Left ventricle myocardium superior (tissue), 1 donor: ENCODE measurements at places on chromosomes 5 and 9.

DNA sequence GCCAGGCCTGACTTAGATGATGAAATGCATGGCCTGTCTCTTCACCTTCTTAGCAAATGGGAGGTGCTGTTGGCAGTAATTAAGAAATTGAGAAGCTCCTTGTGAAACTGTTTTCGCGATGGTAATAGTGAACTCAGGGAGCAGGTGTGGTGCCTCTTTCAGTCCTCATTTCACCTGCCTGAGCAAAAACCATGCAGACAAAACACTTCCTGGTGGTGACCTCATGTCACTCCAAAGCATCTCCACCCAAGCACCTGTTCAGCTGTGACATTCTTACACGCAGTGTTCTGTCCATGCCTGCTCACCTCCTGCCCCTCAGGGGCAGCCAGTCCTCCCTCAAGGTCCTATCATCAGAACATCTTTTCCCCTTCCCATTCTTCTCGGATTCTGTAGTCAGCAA lies 146.5 kb downstream of the CD180 start:
- no peak for DNase-seq

DNA sequence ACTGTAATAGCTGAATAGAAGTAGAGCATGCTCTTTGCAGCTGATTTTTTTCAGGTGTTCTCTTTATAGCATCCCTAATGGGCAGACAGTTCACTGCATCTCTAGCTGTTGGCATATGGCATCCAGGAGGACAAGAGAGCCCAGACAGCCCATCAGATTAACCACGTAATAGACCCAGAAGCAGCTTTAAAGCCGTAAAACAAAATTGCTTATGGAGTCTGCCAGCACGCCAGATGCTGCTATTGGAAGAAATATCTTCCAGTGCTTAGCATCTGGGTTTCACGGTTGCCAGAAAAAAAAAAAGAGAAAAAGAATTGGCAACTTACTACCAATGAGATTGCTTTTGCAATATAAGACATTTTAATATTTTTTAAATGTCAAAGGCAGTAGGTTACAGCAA lies 869.4 kb upstream of the NUDT12 start:
- no peak for DNase-seq

DNA sequence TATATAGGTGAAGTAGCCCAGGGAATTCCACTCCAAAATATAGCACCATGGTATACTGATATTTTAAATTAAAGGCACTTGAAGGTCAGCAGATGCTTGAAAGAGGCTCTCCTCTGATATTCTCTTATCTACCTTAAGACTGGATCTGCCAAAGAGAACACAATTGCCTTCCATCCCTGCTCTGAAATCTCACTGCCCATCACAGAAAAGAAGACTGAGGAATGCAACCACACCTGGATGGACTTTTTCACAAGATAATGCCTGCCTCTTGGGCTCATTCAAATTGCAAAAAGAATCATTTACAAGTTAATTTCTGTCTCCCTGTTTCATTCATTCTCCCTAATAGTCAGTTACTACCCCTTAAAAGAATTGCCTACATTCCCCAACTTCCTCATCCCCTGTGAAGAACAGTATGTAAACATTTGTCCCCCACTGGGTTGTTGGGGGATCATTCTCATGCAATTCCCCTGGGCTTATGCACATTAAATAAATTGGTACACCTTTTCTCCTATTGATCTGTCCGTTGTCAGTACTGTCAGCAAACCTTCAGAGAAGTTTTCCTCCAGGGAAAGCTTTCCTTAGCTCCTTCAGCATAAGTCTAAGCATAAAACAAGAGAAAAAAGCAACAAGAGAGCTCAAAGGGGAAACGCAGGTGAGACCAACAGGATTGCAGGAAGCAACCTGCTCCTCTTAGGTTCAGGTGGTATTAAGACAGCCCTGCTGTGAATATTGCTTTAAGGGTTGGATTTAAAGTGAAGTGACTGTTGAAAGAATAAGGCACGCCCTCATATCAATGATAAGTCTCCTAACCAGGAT lies 171.4 kb upstream of the SLC30A5 start:
- DNase-seq: no peak

GRCh38 chr9:97629156-97629555 lies 4.0 kb downstream of the TSTD2 start:
- DNase-seq: no peak

DNA sequence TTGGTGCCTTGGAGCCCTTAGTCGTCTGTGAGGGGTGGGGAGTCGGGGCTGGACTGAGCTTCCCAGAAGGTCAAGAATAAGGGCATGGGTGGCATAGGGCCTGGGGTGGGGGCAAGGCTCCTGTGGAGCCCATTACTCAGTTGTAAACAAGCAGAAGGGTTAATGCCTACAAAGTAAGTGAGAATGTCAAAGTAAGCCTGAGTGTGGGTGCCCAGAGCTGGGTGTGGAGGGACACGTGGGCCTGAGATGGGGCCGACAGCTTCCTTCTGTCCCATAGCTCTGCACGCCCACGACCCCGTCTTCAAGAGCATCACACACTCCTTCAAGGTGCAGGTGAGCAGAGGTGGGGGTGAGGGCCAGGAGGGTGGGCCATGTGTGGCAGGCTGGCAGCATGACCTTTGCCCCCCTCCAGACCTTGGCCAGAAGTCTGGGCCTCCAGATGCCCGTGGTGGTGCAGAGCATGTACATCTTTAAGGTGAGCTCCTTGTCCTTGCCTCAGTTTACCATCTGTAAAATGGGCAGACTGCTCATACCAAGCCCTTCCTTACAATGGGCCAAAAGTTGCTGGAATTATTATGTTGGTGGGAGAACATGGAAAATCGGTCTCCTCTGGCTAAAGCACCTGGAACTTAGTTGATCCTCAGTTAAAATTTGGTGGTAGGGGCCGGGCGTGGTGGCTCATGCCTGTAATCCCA lies 11.1 kb downstream of the DOLK start:
- no peak for DNase-seq

- no peak for DNase-seq
These were observed 1.4 kb upstream of the ANKRD33B start for GRCh38 chr5:10562201-10563109.

- no peak for DNase-seq
These were observed 116.0 kb downstream of the VAV2 start for GRCh38 chr9:133876144-133876543.

- DNase-seq: no peak
These were observed 303.1 kb upstream of the IRX4 start for GRCh38 chr5:2185646-2186471.

GRCh38 chr9:137969685-137970084 lies 92.1 kb downstream of the CACNA1B start:
- no peak for DNase-seq

DNA sequence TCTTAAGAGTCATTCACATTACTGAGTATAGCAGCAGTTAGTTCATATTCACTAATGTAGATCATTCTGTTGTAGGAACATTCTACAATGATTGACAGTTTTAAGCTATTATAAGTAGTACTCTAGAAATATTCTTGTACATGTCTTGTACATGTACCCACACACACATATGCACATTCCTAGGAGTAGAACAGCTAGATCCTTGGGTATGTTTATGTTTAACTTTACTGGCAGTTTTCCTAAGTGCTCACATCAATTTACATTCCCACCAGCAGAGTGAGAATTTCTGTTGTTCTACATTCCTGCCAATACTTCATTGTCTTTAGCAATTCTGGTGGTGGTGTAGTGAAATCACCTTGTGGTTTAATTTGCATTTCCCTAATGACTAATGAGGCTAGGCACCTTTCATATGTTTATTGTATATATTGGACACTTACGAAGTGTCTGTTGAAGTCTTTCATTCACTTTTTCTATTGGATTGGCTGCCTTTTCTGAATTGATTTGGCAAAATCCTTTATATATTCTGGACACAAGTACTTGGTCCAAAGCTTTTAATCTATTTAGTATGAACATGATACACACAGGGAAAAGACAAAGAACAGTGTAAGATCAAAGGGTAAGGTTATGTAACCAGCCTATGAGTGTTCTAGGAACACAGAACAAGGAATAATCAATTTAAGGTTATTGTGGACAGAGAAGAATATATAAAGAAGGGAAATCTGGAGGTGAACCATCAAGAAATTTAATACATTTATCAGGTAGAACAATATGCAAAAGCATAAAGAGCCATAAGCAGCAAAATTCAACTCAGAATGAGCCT lies 95.6 kb downstream of the MLLT3 start:
- DNase-seq: no peak

- no peak for DNase-seq
These were observed 52.1 kb upstream of the CACNA1B start for GRCh38 chr9:137825324-137825989.

DNA sequence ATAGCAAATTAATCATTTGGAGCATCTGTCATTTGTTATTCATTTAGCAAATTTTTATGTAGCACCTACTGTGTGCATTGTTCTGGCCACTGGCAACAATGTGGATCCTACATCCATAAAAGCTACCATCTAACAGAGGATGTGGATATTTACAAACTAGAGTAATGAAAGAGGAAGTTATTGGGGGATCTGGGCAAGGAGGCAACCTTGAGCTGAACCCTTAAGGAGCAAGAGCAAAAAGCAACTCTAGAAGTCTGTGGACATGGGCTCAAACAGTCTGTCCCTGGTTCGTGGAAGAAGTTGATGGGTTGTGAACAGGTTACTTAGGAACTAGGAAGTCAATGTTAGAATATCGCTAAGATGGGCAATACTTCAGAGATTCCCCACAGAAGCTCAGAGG lies 259.9 kb downstream of the SYK start:
- no peak for DNase-seq

- no peak for DNase-seq
These were observed 159.2 kb downstream of the SMARCA2 start for GRCh38 chr9:2174306-2174705.

DNA sequence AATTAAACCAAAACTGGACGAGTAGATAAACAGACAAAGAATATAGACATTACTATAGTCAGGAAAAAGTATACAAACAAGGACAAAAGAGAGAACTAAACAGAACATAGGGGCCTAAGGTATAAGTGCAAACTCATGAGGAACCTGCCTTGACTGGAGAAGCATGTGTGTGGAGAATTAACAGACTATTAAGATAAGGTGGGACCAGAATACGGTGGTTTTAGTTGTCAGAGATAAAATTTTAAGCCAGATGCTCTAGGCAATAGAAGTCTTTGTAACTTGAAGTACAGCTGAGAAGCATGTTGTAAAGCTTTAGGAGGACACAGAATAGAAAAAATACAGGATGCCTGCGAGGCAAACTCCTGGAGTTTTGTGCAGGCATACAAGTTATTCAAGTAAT lies 707.1 kb downstream of the PTPRD start:
- DNase-seq: no peak

GRCh38 chr5:148911386-148911785 lies 85.0 kb downstream of the ADRB2 start:
- no peak for DNase-seq

- DNase-seq: no peak
These were observed 23.1 kb downstream of the ZNF618 start for GRCh38 chr9:113899205-113899604.

DNA sequence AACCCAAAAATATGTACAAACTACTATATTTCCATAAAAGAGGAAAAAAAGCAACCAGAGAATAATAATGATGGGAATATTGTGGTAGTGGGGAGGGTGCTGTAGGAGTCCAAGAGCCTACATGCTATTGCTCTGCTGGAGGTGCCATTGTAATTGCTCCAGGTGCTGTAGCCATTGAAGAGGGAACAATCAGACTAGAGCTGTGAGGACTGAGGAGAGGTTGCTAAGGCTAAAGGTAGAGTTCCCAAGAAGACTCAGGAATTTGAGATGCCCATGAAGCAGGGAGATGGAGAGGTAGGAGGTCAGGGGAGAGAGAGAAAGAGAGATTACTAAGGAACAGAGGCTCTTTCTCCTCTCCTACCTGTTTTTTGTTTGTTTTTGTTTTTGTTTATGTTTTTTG lies 394.0 kb downstream of the DMRTA1 start:
- DNase-seq: no peak

DNA sequence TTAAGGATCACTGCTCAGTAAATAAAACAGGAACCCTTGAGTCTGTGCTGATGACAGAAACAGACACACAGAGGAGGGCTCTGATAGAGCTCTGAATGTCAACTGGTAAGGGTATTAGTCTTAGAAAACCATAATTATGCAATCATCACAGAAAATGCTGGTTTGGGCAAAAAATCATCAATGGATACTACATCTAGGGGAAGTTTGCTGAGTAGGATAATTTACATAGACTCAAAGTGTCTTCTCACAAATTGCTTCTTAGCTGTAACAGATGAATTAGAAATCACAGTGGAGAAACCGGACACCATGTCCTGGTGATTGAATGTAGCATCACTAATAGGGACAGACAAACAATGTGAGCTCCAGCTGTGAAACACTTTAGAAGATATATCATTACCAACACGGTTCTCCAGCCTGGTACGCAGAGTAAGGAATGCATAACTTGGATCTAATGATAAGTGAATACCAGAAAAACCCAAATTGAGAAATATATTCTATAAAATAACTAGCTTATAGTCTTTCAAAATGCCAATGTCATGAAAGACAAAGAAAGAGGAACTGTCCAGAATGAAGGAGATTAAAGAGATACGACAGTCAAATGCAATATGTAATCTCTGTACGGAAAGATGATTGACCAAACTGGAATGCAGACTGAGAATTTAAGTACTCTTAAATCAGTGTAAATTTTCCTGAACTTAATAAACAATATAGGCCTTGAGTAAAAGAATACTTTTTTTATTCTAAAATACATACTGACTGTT lies 17.3 kb downstream of the CHD1 start:
- no peak for DNase-seq

- no peak for DNase-seq
These were observed 649.6 kb upstream of the RORB start for GRCh38 chr9:73847536-73847935.

- DNase-seq: peak; percentile 40
These were observed 363.4 kb upstream of the SLC30A5 start for GRCh38 chr5:68730220-68730978.

- DNase-seq: no peak
These were observed 593.7 kb downstream of the IRX1 start for GRCh38 chr5:4189317-4189716.

- DNase-seq: peak; percentile 84
These were observed 2.5 kb upstream of the ST6GALNAC4 start for GRCh38 chr9:127919253-127919815.

- DNase-seq: no peak
These were observed 258.3 kb upstream of the VLDLR start for GRCh38 chr9:2363138-2363745.

DNA sequence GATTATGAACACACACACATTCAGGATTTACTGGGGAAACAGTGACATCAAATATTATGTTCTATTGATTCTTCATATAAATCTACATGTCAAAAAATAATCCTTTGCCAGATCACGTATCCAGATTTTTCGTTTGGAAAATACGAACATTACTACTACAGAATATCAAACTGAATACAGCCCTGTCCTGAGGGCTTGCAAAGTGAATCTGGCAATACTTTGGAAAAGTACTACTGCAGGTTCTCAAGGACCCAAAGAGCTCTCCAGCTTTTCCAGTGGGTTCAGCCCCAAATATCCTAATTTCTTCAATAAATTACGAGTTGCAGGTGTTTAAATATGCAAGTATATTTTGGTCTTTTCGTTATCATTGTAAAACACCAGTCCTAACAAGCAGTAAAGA lies 411 bp upstream of the NDUFS4 start:
- no peak for DNase-seq
